NCI-H1105 (cell line): ENCODE measurements at places on chromosomes 2 and 18.

GRCh38 chr2:238765590-238765989 is 82.3 kb upstream of the TWIST2 start:
- no peak for DNase-seq

DNA sequence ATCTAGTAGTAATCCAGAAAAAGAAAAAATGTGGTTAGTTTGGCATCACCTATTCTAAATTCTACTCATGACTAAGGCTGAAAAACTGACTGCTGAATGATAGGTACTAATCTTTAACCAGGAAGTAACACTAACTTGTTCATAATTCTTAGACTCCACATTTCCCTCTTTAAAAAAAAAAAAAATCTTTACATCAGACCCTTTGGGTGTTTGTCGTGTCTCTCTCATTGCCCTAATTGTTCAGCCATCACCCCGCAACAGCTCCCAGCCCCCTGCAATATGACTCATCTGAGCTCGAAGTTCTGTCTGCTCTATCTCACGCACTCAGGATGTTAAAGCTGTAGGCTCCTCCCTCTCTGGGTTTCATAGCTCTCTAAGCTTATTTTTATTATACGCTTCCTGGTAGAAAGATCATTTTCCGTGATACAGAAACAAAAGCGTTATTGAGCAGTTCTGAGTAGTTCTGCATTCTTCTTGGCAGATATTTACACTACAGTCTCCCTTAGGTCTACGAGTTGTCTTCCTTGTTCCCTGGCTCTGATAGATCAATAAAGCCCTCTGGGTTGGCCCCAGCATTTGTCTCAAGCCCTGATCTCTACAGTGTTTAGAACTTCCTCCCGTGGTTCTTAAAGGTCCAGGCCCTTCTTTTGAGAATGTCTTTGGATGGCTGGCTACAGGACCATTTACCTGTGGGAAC is 95.6 kb downstream of the TNFRSF11A start:
- no peak for DNase-seq

DNA sequence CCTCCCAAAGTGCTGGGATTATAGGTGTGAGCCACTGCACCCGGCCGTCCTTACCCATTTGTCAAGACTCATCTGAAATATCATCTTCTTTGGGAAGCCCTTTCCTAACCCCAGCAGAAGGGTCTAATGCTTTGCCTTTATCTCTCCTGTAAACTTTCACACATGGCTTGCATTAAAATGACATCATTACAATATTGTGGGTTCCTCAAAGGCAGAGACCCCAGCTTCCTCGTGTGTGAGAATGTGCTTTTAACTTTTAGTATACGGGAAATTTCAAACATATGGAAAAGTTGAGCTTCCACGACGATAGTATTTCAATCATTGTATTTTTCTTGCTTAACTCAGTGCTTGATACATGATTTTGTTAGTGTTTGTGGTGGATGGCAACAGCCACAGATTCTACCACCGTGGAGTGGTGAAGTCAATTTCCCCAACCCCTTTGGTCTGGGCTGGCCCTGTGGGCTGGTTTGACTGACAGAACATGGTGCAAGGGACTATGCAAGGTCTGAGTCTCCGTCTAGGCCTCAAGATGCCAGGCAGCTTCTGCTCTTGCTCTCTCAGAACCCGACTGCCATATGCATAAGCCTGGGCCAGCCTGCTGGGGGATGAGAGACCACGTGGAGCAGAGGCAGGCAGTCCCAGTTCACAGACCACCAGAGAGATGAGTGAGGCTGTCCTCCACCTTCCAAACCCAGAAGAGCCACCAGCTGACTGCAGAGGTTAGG is 39.9 kb downstream of the NGEF start:
- no peak for DNase-seq

DNA sequence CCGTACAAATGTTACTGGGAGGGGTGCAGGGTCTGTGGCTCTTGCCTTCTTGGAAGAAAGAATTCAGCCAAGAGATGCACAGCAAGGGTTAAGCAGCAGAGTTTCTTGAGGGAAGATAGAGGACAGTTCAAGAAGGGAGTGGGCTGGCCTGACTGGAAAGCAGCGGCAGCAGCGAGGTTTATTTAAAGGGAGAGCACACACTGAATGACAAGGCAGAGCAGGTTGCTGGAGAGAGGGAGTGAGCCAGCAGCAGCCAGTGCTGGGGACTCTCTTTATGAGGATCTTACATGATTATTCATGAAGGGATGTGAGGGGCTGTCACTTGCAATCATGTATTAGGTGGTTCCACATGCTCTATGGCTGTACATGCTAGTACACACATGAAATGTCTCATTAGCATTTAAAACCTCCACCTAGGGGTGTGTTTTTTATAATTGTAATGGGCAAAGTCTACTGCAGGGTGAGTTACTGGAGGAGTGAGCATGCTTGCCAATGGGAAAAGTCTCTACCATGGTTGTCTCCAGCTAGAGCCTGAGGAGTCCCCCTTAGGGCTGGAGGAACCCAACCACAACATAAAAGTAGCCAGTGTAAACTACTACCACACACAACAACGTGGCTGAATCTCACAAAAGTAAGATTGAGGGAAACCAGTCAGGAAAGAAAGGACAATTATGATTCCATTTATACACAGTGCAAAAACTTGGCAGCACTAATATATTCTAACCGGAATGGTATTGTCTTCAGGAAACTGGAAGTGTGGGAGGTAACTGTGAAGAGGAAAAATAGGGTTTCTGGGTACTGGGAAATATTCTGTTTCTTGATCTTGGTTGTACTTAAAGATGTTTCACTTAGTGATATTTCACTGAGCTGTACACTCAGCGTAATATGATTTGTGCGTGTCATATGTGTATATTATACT is 87.6 kb upstream of the FAM110C start:
- no peak for DNase-seq

DNA sequence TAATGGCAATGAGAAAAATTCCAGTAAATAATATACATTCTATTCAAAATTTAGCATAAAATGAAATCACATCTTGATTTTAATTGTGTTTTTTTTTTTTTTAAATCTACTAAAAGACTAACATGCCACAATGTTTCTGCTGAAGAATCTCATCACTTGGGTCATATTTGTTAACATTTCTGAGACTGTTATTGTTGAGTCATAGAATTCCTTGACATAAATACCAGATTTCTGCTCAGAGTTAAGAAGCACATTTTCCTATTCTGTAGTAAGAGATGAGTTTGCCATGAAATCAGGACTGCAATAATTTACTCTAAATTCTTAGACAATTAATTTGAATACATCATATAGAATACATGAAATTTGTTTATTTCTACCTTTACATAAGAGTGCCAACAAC is 154.9 kb upstream of the KYNU start:
- DNase-seq: no peak

GRCh38 chr2:182951948-182952663 is 85.7 kb upstream of the FRZB start:
- no peak for DNase-seq

GRCh38 chr2:53640466-53640865 is 127.1 kb upstream of the CHAC2 start:
- DNase-seq: no peak

DNA sequence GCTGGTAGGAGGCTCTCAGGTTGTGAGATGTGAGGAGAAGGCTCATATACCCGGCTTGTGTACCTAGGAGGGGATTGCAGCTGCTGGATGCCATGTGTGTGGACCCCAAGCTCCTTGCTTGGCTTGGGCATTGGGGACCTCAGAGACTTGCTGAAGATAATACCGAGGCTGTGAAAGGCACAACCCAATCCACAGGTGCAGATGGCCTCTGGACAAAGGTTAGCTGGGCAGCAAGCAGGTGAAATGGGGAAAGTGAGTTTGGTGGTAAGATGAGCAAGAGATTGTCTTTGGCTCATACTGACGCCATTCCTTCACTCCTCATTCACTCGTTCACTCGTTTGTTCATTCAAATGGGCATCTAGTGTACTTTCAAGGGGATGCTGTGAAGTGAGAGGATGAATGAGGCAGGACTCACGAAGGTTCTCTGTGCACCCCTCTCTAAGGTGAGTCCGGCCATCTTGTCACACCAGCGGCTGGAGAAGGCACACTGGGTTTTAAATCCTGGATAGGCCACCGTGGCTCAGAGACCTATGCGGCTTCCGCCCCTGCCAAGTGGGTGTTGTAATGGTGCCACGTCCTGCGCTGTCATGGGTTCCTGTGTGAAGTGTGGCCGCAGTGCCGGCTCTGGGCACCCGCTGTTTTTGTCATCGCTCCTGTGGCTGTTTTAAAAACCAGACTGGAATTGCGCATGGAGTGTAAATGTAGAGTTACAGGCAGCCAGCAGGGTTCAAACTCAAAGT is 13.7 kb downstream of the FBLN7 start:
- DNase-seq: no peak

DNA sequence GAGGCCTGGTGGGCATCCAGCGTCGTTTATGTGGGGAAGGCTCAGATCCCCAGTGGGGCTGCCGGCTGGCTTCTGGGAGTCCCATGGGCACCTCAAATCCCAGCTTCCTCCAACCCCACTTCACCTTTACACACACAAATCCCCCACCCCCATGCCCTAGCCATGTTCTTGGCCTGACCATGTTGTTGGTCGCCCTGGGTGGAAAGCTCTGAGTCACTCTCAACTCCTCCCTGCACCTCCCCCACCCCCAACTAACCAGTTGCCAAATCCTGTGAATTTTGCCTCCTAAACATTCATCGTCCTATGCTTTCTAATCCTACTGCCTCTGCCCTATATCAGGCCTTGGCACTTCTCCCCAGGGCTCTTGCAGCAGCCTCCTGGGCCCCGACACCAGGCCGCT is 6.4 kb downstream of the TNS1 start:
- no peak for DNase-seq

- no peak for DNase-seq
These were observed 34.8 kb downstream of the SEMA4F start for GRCh38 chr2:74688881-74689280.

DNA sequence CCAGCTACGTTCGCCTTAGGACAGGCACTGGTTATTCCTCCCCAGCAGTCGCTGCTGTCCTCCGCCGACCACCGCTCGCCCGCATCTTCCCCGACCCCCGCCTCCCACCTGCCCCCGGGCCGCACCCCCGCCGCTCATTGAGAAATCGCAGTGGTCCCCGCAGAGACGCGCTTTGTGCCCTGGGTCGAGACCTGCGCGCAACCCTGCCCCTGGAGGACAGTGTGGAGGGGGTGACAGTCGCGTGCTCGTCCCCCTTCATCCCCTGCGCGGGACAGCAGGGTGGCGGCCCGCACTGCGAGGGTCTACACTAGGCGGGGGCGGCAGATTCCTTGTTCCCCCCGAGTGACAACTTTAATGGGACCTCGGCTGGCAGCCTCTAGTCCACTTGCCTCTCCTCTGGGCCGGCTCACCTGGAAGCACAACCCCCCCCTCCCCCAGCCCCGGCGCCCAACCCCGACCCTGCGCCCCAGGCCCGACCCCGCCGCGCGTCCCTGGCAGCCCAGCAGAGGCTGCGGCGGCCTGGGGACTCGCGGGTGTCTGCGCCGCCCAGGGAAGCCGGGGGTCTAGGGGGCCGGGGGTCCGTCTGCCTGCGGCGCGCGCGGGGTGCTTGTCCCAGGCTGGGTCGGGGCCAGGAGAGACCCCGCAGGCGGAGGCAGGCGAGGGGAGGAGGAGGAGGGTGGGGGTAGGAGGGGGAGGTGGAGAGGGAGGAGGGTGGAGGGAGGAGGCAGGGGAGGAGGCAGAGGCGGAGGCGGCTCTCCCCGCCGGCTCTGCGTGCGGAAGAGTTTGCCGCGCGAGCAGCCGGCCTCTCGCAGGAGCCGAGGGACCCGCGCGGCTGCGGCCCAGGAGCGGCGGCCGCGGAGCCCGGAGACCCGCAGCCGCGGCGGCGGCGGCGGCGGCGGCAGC is at the start of gene NPAS2:
Gene NPAS2, plus strand, starts transcription at position 770 of the 903 bp plus-strand sequence. CDS start 84,616 bp downstream, outside the sequence.
- DNase-seq: no peak

DNA sequence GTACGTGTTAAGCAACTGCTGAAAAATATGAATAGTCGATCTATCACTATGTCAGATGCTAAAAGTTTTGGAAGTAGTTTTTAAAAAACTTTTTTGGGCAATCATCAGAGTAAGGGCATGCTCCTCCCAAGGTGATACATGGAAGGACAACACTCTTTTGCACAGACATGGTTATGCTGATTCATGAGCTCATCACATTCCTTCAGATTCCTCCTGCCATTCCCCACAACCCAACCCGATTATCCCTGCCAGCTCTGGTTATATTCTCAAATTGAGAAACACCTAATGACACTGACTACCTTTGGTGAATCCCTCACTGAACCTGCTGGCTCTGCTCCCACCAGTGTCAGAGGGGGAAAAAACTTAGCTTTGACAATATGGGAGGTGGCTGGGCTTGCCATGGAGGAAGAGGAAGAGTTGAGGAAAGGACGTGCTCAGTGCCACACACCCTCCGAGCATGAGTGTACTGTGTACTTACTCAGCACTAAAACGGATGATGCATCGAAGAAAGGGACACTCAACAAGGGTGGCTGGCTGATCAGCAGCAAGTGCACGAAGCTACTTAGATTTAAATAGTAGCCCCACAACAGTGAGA is 83.9 kb upstream of the RNU4ATAC start:
- no peak for DNase-seq

- DNase-seq: no peak
These were observed 27.1 kb upstream of the ELOA2 start for GRCh38 chr18:47062471-47062870.

- DNase-seq: no peak
These were observed 13.7 kb upstream of the GAL3ST2 start for GRCh38 chr2:241762933-241763369.

GRCh38 chr18:32803568-32803967 is 30.7 kb upstream of the KLHL14 start:
- no peak for DNase-seq

- DNase-seq: no peak
These were observed 35.8 kb downstream of the KATNAL2 start for GRCh38 chr18:46953195-46953594.

- no peak for DNase-seq
These were observed 16.4 kb upstream of the MAP3K20 start for GRCh38 chr2:173059292-173059691.

- DNase-seq: no peak
These were observed 47.9 kb downstream of the HADHB start for GRCh38 chr2:26292646-26293045.

DNA sequence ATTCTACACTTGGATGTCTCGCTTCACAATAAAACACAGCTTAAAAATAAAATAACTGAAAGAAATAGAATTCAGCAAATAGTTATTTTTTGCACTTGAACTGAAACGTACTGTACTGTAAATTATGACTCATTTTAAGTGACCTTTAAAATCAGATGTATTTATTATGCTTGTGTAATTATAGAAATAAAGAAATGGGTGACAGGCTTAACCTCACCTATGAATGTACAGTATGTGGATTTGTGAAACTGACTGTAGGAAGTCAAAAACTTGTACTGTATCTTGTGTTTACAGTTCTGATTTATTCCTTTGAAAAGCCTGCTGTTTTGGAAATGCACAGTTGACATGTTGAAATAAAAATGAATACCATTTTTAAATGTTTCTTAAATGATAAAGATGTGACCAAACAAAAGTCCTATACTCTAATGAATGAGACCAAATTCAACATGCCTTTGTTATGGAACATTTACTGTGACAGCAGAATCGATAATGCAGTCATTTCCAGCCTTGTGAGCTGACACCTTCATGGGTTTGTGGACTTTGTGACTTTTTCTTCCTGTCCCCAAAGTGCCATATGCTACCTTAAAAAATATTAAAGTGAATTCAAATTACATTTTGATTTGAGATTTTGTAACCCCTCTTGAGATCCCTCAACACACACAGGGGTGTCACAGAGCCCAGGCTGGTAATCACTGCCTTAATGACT is 32.7 kb downstream of the NEMP2 start:
- no peak for DNase-seq
